ENCODE measurements at places on chromosomes 1 and 21.

GRCh38 chr1:191398551-191398950, 759.7 kb upstream of the RGS18 start:
- DNase-seq = no peak

DNA sequence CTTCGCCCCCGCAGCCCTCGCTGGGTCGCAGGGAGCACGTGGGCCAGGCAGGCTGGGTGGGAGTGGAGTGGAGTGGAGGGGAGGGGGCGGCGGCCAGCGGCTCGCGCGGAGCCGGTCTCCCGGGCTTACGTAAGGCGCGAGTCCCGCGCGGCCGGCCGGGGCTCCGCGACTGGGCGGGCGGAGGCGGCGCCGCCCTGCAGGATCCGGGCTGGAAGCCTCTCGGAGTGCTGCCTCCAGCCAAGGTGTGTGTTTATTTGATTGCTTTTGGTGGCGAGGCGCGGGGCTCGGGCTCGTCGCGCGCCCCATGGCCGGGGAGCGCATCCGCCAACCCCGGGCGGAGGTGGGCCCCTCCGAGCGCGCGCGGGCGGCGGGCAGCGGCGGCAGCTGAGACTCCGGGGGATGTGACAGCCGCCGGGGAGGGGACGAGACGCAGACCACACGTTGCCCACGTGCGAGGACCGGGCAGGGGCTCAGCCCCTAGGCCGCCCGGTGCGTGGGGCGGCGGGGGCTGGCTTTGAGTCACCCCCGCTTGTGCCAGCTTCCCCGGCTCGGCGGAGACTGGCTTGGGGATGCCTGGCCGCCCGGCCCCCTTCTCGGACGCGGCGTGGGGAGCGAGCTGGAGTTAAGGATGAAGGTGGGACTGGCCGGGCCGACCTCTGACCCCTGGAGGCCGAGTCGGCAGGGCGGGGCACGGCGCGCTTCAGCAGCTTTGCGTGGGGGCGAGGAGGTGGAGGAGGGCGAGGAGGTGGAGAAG, 402 bp upstream of the AK4 start:
- no peak for DNase-seq

DNA sequence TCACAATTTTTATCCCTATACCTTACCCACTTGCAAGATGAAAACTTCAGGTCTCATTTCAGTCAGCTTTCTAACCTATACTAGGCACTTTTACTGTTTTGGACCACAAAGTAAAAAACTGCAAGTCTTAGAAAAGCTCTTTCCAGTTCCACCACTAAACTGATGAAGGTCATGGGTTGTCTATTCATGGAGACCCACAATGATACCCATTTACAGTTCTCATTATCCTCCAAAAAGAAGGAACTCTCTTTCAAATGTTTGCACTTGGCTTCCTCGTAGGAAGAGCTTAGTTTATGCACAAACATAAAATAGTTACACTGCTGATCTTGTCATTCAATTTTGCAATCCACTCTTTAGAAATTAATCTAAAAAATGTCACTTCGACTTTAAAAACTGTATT, 9.3 kb downstream of the ZNF281 start:
- no peak for DNase-seq

- DNase-seq = peak; percentile 54
Measured at GRCh38 chr1:51768971-51769588, 109.4 kb downstream of the NRDC start.

- no peak for DNase-seq
Measured at GRCh38 chr1:41174170-41174569, 67.9 kb downstream of the SCMH1 start.

DNA sequence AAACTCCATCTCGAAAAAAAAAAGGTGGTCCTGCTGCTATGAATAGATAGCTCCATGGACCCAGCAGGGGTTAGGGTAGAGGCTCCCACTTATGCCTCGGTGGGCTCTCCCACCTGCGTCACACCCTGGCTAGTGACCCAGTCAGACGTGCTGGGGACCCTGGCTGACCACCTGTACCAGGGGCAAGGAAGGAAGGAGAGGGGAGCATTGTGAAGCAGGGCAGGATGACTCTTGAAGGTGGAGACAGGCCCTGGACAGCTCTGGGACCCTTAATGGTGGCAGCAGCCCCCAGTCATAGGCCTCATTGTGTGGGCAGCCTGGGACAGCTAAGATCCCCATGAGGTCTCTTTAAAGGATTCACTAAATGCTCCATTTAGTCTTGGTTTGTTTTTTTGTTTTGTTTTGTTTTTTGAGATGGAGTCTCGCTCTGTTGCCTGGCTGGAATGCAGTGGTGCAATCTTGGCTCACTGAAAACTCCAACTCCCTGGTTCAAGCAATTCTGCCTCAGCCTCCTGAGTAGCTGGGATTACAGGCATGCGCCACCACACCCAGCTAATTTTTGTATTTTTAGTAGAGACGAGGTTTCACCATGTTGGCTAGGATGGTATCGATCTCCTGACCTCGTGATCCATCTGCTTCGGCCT, 10.4 kb upstream of the SNAPIN start:
- DNase-seq = no peak

GRCh38 chr1:112794654-112795239, 79.6 kb upstream of the PPM1J start:
- DNase-seq = no peak
